ENCODE measurements at places on chromosomes 7 and 10.

DNA sequence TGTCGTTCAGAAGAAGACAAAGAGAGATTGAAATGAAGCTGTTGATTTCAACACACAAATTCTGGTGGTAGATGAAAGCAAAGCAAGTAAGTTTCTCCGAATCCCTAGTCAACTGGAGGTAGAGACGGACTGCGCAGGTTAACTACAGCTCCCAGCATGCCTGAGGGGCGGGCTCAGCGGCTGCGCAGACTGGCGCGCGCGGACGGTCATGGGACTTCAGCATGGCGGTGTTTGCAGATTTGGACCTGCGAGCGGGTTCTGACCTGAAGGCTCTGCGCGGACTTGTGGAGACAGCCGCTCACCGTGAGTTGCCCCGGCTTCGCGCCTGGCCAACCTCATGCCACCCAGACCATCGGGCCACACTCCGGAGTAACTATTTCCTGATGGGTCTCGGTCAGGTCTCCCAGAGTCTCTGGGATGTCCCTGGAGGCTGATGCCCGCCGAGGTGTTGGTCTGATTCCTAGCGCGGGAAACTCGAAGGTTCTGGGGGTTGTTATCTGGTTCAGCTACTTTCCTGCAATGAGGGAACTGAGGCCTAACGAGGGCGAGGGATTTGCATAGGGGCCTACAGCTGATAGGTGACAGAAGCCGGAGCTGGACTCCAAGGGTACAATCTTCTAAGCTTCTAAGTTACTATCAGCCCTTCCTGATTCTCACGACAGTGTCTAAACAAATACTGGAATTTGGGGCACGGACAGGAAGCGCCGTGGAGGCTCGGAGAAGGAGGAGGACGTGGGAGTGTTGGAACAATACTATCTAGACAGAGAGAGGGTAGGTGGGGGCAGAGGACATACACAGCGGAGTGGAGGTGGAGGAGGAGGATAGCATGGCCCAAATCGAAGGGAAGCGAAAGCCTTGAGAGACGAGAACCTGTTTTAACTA, at the start of gene RPP30:
RPP30 (plus strand) TSS at position 209 of the 882 bp plus-strand sequence; CDS start at position 222, 13 bp downstream.
- peak; percentile 26 for DNase-seq

DNA sequence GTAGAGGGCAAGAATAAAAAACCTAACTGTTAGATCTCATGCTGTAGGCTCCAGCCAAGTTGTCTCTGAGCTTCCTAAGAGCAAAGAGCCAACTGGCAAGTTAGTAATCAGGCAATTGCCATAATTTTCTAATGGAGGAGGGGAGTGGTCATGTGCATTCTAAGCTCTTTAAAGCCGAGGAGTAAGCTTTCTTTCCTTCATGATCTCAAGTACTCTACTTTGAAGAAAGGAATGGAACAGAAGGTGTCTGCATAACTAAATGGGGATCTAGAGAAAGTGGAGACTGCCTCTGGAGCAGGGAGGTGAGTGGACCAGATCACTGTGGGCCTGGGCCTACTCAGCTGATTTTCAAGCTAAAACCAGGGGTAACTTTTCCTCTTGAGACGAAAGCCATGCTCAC, 37.7 kb upstream of the TOMM7 start:
- peak; percentile 77 for DNase-seq

- DNase-seq, result no peak
Observed at GRCh38 chr7:11221984-11222383, 248.3 kb downstream of the PHF14 start.

DNA sequence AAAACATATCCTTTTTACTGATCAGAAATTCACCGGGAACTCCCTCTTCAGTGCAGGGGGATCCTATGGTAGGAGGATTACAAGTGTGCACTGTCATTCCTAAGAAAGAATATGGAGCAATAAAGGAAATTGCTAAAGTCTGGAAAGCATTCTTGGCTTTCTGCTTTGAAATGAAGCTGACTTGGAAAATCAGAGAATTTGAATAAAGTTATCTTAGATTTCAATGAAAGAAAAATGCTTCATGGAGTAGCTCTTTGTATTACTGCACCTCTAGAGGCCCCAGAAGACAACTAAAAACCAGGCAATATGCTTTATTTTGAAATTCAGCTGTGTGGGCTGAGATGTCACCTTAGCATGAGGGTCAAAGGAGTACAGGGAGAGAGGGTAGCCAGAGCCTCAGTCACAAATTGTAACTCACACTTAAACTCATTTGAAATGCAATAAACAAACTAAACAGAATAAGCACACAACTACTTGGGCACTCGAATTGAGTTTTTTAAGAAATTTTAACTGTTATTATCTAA, 102.5 kb downstream of the IMMP2L start:
- DNase-seq, result no peak

- no peak for DNase-seq
Observed at GRCh38 chr10:66654861-66655260, 271.0 kb upstream of the LRRTM3 start.
